ENCODE measurements at places on chromosomes 5 and 9.

- DNase-seq = no peak
These were observed 5.2 kb downstream of the BASP1 start for GRCh38 chr5:17222664-17223063.

- no peak for DNase-seq
These were observed 415.1 kb downstream of the SPOCK1 start for GRCh38 chr5:137084016-137084415.

GRCh38 chr9:69549310-69550202 is 122.6 kb downstream of the APBA1 start:
- DNase-seq = no peak

DNA sequence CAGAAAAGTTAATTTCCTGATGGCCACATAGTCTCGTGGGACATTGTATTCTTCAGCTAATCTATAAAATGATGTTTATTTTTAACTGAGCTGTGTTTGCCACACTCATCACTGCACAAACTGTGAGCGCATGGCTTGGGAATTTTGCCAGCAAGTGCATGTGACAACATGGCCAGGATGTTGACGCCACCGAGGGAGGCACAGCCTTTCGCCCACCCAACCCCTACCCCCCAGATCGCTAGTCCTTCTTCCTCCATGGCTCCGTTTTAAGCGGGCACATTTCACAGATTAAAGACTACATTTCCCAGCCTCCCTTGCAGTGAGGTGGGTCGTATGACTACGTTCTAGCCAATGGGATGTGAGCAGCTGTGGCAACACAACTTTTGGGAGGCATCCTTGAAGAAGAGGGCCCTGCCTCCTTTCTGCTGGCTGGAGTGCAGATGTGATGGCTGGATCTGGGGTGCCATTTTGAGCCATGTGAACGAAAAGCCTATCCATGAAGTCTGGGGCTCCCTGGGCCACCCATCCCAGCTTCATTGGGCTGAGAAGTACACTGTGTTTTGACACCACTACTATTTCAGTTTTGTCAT is 7.9 kb downstream of the NRARP start:
- DNase-seq = no peak

DNA sequence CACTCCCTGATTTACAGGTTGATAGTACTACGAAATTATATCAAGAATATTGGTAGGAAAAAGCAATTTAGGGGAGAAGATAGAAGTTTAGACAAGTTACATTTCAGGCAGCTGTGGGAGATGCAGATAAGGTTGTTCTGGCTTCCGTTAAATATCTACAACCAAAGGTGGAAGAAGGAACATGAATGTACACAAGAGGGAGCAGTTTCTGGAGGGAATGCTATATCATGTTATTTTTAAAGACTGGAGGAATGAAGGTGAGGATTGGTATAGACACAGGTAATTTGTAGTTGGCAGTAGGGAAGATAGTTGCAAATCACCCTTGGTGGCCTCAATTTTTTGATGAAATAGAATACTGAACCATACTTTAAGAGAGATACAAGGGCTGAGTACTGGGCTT is 187.3 kb upstream of the NMUR2 start:
- no peak for DNase-seq

GRCh38 chr5:171757853-171758535 is 27.6 kb upstream of the SMIM23 start:
- no peak for DNase-seq

DNA sequence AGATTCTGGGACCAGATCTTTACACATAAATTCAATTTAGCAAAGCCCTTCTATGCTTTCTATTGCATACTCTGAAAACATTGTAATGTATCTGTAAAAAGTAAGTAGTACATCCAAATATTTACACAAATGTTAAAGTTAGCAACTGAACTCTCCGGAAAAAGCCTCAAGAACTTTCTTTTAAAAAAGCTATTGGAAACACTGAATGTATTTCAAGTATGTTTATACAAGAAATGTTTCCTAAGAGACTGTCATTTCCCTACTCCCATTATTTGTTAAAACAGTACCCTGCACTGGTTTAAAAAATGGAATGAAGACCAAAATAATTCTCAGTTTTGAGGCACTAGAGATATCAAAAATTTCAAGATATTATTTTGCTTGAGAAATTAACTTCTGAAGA is 44.8 kb upstream of the TRIM36 start:
- no peak for DNase-seq

DNA sequence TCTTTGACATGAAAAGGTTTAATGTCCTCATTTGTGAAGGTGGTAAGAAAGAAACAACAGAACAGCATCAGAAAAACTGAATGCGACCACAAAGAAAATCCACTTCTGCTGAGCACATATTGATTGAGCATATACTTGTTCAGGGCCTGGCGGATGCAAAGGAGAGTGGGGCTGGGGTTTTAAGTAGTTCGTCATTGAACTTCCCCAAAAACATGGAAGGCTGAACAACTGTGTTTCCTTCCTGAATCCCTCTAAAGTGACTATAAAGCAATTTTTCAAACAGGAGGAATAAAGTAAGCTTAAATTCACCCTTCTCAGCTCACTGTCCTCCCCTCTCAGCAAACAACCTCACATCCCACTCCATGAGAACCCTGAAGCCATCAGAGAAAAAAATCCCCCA is 262.9 kb downstream of the AGTPBP1 start:
- DNase-seq = no peak

DNA sequence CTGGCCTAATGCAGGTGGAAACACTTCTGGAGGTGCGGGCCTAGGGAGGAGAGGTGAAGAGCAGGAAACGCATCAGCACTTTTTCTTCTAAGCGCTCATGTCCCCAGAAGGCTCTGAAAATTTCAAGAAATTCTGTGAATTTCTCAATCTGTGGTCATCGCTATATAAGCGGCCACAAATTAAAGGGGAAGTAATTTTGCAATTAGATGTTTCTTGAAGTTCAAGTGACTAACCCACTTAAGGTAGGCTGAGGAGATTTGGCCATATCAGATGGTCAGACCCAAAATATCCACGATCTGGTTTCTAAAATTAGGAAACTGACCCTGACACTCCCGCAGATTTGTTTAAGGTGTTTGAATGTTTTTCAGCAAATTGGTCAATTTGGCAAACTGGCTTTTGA is 16.6 kb upstream of the HMGCR start:
- DNase-seq = no peak

DNA sequence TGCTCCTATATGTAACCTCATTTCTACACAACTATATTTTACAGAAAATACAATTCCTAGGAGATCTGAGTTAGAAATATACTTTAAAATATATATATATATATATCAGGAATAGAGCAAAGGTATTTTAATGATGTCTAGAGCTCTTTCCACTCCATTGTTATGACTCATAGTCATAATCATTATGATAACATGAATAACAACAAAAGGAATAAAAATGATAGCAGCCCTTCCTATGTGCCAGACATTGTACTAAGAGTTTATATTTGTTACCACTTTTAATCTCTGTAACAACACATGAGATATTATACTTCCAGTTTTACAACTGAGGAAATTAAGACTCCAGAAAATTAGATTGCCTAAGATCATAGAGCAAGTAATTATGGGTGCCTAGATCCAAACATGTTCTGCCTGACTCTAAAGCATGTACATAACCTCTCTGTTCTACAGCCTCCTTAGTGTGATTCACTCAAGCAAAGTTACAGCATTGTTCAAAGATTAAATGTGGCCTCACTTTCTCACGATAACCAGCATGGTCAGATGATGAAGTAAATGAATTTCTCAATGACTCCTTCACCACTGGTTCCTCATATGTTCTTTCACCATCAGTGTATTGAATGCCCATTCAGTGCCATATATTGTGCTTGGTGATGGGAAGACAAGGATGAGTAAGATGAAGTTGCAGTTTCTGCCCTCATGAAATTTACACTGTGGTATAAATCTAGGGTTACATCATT is 452.1 kb downstream of the EFNA5 start:
- DNase-seq = no peak

DNA sequence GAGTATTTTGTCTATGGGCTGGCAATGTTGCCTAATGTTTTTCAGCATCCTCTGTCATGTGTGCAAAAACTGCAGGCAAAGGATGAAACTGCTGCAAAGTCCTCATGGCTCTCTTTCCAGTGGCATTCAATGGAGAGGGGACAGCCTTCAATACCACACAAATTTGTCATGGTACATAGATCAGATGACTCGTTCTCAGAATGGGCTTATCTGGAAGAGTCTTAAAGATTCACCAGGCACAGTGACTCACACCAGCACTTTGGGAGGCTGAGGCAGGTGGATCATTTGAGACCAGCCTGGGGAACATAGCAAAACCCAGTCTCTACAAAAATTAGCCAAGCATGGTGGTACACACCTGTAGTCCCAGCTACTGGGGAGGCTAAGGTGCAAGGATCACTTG is 5.3 kb downstream of the CDKN2AIPNL start:
- DNase-seq = no peak

DNA sequence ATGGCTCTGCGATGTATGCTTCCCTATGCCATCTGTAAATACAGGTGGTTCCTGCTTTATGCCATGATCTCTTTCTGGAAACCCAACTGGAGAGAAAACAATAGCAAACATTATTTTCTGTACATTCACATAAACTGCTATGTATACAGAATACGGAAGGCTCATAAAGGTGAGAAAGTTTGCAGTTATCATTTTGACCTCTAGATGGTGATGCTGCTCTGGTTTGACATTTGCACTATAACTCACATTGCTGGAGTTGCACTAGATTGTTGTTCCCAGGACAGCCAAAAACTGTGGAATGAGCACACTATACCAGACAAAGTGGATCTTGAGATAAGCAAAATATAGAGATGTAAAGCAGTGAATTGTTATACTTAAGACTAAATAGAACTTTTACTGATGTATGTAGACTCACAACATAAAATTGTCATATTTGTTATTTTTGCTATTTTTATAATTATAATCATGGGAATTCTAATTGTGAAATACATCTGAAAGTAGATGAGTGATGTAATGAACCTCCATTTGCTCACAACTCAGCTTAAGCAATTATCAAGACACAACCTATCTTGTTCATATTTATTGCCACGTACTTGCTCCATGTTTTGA is 246.5 kb downstream of the PTPRD start:
- no peak for DNase-seq

- no peak for DNase-seq
These were observed 251.5 kb downstream of the FSTL4 start for GRCh38 chr5:133360693-133361472.

DNA sequence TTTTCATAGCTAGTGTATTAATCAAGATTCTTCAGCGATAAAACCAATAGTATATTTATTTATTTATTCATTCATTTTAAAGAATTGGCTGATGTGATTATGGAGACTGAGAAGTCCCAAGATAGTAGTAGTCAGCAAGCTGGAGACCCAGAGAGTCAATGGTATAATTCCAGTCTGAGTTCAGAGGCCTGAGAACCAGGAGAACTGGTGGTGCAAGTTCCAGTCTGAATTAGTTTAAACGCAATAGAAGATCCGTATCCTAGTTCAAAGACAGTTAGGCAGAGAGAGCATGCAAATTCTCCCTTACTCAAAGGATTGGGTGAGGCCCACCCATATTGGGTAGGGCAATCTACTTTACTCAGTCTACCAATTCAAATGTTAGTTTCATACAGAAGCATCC is 364.2 kb upstream of the RPS23 start:
- DNase-seq = no peak

DNA sequence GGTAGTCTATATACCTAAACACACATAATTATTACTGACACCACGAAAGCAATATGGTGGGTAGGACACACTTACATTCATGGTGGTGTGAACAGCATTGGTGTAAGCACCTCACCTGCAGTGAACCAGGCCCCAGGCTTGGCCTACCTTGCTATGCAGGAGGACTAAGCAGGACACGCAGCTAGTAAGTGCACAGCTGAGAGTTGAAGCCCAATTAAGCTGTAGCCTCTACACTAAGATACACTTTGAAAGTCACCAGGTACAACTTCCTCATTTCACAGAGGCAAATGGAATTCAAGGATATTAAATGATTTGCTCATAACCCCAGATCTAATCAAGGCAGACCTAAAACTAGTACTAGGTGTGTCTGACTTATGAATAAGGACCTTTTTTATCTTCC is 145.8 kb upstream of the PAPPA start:
- DNase-seq = no peak

DNA sequence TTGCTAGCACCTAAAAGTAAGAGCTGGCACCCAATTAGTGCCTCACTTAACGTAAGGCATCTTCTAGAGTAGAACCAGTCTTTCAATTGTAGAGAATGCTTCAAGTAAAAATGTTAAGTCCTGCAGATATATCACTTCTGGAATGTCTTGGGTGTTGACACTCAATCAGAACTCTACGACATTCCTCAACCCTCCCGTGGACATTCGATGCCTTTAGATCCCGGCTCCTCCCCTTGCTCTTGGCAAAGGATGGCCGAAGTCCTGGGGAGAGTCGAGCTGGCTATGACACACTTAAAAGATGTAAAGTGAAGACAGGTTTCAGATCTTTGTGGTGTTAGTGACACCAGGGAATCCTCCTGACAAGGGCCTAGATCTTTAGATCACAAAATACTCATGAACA is 87.5 kb upstream of the ERCC6L2 start:
- DNase-seq = no peak

GRCh38 chr9:123685489-123686083 is 244.3 kb downstream of the DENND1A start:
- DNase-seq = no peak

DNA sequence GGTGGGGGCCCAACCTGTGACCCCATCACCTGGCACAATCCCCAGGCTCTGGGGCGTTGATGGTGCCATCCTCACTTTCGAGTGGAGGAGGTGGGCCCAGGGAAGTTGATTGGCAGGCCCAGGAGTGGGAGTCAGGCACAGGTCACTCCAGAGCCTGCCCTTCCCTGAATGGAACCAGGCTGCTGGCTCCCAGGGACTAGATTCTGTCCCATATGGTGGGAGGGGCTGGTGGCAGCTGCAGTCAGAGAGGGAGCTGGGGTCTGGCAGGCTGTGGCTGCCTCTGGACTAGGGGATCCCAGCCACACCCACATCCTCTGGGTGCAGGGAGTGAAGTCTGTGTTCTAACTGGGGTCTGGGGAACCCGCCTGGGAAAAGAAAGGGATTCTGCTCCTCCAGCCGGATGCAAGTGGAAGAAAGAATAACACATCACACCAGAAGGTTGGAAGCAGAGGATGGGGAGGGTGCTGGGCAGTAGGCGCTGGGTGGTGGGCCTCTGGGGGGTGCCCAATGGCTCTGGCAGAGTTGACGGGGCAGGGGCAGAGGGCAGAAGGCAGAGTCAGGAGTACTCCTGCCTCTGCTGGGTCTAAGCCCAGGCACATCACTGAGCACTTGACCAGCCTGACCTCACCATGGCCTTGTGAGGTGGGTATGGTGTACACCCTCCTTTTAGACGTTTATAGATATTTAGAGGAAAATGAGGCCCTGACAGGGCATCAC is 25.8 kb downstream of the CEL start:
- DNase-seq = no peak

GRCh38 chr5:127206320-127207113 is 84.1 kb upstream of the MEGF10 start:
- no peak for DNase-seq

DNA sequence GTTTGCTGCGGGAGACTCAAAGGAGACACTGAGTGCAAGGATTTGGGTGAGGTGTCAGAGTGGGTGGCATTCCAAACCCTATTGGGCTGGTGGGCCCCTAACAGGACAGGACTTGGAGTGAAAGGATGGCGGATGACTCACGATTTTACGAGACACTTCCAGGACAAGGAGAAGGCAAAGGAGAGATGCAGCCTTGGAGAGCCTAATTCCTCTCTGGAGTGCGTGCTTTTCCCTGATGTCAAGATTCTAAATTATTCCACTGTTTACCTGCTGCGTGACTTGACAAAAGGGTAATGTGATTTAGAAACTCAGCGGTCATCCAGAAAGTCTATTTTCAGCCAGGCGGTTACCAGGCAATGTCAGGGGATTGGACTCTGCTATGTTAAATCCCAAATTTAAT is 41.6 kb upstream of the CD180 start:
- DNase-seq = no peak

All from activated CD8-positive, alpha-beta memory T cell treated with anti-CD3 and anti-CD28 coated beads, Interleukin-2, amount 50 U/mL, for 48 hours (primary cell).